ENCODE measurements at places on chromosomes 11 and 22. TPM values are rescaled to one million over a fixed set of nuclear protein-coding genes. Genes with fewer than 3 reads are reported as not detected.

The RIMBP3B gene
- total RNA-seq: not detected

The NF2 gene
- total RNA-seq: 29.7 TPM

The CD3E gene
- total RNA-seq: not detected

The LRRC10B gene
- 1.1 TPM for total RNA-seq

The CCDC89 gene
- total RNA-seq: 4.1 TPM

All from tibial nerve (tissue), 4 donors.